Renal pelvis (tissue), 12 donors: ENCODE measurements at places on chromosomes 2 and 18. TPM values are rescaled to one million over a fixed set of nuclear protein-coding genes. Genes with fewer than 3 reads are reported as not detected.

Gene FBLN7
- 12.0 TPM for polyA plus RNA-seq

Gene GALNT13
- 1.5 TPM for polyA plus RNA-seq

Gene CYP26B1
- 16.9 TPM for polyA plus RNA-seq

Gene SNTG2
- 4.1 TPM for polyA plus RNA-seq

Gene CFAP210
- polyA plus RNA-seq: 3.9 TPM

Gene GAL3ST2
- polyA plus RNA-seq: 0.43 TPM

Gene MC2R
- polyA plus RNA-seq: not detected

Gene ANKRD30B
- 0.08 TPM for polyA plus RNA-seq

Gene YIPF4
- 72.3 TPM for polyA plus RNA-seq

Gene RFX8
- polyA plus RNA-seq: 0.75 TPM

Gene CYP27C1
- polyA plus RNA-seq: 9.5 TPM

Gene SCYGR6
- polyA plus RNA-seq: not detected

Gene TMEFF2
- polyA plus RNA-seq: 14.0 TPM

Gene GKN2
- polyA plus RNA-seq: not detected

Gene RNF25
- 45.3 TPM for polyA plus RNA-seq

Gene LINC00305
- polyA plus RNA-seq: 3.1 TPM

Gene TOGARAM2
- 1.5 TPM for polyA plus RNA-seq

Gene TGIF1
- polyA plus RNA-seq: 95.3 TPM

Gene CD302
- 10.9 TPM for polyA plus RNA-seq

Gene RAB6C
- 0.52 TPM for polyA plus RNA-seq

Gene OTOS
- not detected for polyA plus RNA-seq

Gene APCDD1
- 123 TPM for polyA plus RNA-seq

Gene UGT1A8
- not detected for polyA plus RNA-seq

Gene RESP18
- not detected for polyA plus RNA-seq

Gene GCG
- polyA plus RNA-seq: not detected

Gene MC5R
- not detected for polyA plus RNA-seq
